ENCODE measurements at places on chromosomes 16 and 17.

DNA sequence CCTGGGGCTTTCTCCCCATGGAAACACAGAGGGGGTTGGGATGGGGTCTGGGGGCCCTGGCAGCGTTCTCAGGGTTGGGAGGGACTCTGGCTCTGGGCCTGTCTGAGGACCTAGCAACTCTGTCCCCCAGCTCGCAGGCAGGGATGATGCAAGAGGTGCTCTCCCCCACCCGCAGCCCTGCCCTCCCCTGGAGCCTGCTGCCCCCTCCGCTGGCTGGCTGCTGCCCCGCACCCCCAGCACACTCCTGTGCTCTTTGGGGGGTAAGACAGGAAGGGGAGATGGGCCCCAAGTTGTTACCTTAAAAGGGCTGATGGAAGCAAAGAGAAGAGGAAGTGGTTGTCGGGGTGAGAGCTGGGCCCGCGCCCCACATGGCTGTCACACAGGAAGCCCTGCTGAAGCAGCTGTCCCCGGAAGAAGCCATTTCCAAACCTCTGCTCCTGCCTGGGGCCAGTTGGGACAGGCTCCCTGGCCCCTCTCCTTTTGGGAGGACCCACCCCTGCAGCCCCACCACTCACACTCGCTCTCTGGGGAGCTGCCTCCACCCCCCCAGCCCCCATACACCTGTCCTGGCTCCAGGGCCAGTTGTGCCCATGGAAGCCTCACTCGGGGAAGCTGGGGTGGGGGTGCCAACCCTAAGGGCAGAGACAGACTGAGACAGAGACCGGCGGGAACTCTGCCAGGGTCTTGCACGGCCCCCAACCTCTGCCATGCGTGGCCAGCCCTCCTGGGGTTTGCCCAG is 2.5 kb downstream of the CORO1A start:
- no peaks in the 10 kb centered on the region for H3K27me3 ChIP-seq
- no peaks in the 10 kb centered on the region for H3K36me3 ChIP-seq
- no peak for DNase-seq
- peaks cover 2% of the 10 kb centered on the region for H3K4me1 ChIP-seq
- H3K27ac ChIP-seq: peak overlapping the region; percentile 32
- no peak overlapping the region for H3K4me3 ChIP-seq

GRCh38 chr17:79556271-79556670 is 54.6 kb downstream of the RBFOX3 start:
- H3K36me3 ChIP-seq: no peaks in the 10 kb centered on the region
- no peaks in the 10 kb centered on the region for H3K4me1 ChIP-seq
- H3K27ac ChIP-seq: no peak overlapping the region
- H3K27me3 ChIP-seq: no peaks in the 10 kb centered on the region

GRCh38 chr16:3023415-3023668 is 400 bp downstream of the HCFC1R1 start:
- H3K4me1 ChIP-seq: no peaks in the 10 kb centered on the region
- peaks cover 2% of the 10 kb centered on the region for H3K27me3 ChIP-seq
- H3K36me3 ChIP-seq: peaks cover 3% of the 10 kb centered on the region
- H3K4me3 ChIP-seq: peak overlapping the region; percentile 90
- peak overlapping the region; percentile 98 for H3K27ac ChIP-seq

DNA sequence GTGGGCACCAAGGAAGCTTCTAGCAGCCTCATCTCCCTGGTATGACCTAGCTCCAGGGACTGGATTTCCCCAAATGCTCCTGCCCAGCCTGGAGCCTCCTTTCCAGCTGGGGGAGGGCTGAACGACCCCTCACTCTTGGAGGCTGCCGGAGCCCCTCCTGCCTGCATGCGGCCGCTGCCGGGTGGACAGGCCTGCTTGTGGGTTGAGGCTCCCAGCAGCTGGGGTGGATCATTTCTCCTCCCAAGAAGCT is 213.6 kb downstream of the SEC14L1 start:
- no peak overlapping the region for H3K4me3 ChIP-seq
- no peaks in the 10 kb centered on the region for H3K4me1 ChIP-seq
- DNase-seq: no peak
- H3K36me3 ChIP-seq: no peaks in the 10 kb centered on the region
- peak overlapping the region; percentile 16 for H3K27ac ChIP-seq
- H3K27me3 ChIP-seq: no peaks in the 10 kb centered on the region

DNA sequence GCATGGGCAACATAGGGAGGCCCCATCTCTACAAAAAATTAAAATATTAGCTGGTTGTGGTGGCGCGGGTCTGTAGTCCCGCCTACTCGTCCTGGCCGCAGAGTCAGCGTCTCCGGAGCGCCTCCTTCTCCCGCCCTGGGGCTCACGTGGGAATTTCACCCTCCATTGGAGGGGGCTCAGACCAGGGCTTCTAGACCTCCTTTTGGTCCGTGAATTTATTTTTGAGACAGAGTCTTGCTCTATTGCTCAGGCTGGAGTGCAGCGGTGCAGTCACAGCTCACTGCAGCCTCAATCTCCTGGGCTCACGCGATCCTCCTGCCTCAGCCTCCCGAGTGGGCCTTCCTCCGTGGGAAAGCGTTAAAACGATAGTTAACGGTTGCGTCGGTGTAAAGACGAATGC is 394 bp upstream of the NME4 start:
- H3K27ac ChIP-seq: no peak overlapping the region
- no peaks in the 10 kb centered on the region for H3K36me3 ChIP-seq
- no peaks in the 10 kb centered on the region for H3K27me3 ChIP-seq
- H3K4me3 ChIP-seq: peak overlapping the region; percentile 60
- H3K4me1 ChIP-seq: peaks cover 9% of the 10 kb centered on the region
